ENCODE measurements at places on chromosomes 7 and 10.

GRCh38 chr10:69367469-69367868 is 49.2 kb downstream of the TACR2 start:
- no peak for DNase-seq

DNA sequence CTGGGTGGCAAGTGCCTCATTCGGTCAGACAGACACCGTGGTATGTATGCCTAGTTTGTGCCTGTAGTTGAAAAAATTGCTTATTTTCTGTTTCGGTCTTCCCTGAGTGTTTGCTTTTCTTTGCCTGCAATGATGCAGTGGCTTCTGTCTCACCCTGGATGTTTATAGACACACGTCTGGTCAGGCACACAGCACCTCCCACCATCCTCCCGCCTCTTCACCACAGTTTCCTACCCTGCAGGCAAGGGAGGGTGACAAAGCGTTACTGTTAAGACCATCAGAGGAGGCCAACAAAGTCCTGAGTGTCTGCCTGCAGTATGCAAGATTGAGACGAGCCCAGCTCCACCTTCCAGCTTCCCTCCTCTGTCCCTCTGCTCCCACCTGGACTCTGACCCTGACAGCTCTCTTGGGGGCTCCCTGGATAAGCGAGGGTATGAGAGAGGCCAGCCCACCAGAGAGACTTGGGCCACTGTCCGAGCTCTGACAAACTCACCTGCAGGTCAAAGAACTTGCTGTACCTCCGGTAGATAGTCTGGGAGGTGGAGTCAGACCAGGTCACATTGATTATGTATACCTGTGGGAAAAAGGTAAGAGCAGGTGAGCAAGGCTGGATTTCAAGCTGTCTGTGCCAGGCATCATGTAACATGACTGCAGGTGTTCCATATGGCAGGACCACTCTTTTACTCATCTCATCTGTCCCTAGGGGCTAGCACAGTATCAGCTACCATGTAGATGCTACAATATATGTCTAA is 54.4 kb downstream of the SH3PXD2A start:
- DNase-seq, result no peak

- DNase-seq, result no peak
Observed at GRCh38 chr7:87581723-87582122, 19.0 kb downstream of the ABCB1 start.

DNA sequence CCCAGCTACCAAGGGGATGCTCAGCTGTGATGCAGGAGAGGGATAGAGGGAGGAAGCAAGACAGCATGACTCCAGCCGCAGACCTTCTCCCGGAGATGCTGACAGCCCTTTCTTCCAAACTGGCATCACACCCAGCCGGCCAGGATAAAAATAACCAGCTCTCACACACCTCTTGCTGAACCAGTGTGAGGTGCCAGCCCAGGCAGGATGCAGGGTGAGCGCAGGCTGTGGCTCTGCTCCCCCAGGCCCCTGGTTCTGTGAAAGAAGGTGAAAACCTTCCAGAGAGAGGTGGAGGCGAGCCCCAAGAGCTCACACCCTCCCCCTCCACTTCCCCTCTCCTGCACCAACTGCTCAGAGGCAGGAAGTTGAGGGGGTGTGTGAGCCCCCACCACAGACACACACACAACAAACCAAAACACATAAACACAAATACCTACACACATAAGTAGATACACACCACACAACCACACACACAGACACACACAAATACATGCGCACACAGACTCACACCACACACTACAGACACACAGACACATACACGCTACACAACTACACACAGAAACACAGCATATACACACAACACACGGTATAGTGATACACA is 4.0 kb downstream of the GPR15LG start:
- DNase-seq, result no peak

GRCh38 chr10:49273626-49274025 is 25.3 kb upstream of the C10orf71 start:
- DNase-seq, result no peak

GRCh38 chr7:14196555-14196954 is 207.1 kb upstream of the ETV1 start:
- no peak for DNase-seq

GRCh38 chr7:28858206-28858605 is 99.9 kb downstream of the TRIL start:
- DNase-seq, result no peak

GRCh38 chr7:962401-963081 is 8.1 kb upstream of the ADAP1 start:
- no peak for DNase-seq

- no peak for DNase-seq
Observed at GRCh38 chr10:15333909-15334649, 37.0 kb downstream of the FAM171A1 start.

GRCh38 chr7:47513741-47514241 is 68.1 kb downstream of the TNS3 start:
- no peak for DNase-seq

- no peak for DNase-seq
Observed at GRCh38 chr7:128910569-128910945, at the start of gene KCP. TSS of gene KCP (minus strand) at chr7:128910709. CDS start at chr7:128910676, 33 bp downstream.

GRCh38 chr10:76411729-76412435 is 980.5 kb downstream of the LRMDA start:
- no peak for DNase-seq

DNA sequence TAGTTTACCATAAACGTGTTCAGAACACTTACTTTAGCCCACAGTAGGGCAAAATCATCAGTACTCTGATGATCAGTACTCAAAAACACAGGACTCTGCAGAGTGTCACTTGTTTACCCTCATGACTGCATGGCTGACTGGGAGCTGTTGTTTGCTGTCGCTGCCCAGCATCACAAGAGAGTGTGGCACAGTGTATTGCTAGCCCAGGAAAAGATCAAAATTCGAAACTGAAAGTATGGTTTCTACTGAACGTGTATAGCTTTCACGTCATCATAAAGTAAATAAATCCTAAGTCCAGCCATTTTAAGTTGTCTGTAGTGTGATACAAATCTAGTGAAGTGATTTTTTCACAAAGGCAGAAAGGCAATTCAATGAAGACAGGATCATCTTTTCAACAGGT is 184.6 kb downstream of the RAMP3 start:
- DNase-seq, result no peak

GRCh38 chr10:125006921-125007426 is 65.1 kb downstream of the ZRANB1 start:
- DNase-seq, result peak; percentile 42

DNA sequence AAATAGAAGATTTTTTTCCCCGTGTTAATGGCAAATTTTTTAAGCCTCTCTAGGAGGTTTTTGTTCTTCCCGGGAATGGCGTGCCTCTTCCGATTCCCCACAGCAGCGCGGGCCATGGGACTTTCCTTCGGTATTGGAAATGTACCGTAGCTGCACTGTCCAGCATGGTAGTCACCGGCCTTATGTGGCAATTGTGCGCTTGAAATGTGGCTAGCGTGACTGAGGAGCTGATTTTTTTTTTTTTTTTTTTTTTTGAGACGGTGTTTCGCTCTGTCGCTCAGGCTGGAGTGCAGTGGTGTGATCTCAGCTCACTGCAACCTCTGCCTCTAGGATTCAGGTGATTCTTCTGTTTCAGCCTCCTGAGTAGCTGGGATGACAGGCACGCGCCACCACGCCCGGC is 938 bp upstream of the TCTN3 start:
- DNase-seq, result no peak

GRCh38 chr10:76175533-76176165 is 744.2 kb downstream of the LRMDA start:
- no peak for DNase-seq

GRCh38 chr7:33904681-33905388 is 504 bp upstream of the BMPER start:
- no peak for DNase-seq

GRCh38 chr10:24153537-24153936 is 55.4 kb upstream of the KIAA1217 start:
- DNase-seq, result no peak

DNA sequence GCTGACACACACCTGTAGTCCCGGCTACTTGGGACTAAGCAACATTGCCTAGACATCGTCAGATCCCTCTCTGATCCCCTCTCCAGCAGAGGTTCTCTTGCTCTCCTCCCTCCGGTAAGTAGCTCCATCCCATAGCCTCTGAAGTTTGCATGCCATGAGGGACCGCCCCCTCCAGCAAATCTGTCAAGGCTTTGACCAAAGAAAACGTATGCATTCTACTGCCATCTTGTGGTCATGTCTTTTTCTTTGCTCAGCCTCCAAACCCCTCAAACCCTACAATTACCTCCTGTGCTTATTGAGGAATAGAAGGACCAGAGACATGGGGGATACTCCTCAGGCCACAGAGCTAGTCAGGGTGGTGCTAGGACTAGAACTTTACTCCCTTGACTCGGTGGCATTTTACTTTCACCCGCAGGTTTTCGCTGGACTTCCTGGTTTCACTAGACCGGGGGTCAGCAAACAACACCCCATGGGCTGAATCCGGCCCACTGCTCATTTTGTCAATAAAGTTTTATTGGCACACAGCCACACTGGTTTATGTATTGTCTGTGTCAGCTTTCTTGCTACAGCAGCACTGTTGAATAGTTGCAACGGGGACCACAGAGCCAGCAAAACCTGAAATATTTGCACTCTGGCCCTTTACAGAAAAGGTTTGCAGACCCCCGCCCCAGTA is 202.6 kb upstream of the FOXK1 start:
- DNase-seq, result no peak

DNA sequence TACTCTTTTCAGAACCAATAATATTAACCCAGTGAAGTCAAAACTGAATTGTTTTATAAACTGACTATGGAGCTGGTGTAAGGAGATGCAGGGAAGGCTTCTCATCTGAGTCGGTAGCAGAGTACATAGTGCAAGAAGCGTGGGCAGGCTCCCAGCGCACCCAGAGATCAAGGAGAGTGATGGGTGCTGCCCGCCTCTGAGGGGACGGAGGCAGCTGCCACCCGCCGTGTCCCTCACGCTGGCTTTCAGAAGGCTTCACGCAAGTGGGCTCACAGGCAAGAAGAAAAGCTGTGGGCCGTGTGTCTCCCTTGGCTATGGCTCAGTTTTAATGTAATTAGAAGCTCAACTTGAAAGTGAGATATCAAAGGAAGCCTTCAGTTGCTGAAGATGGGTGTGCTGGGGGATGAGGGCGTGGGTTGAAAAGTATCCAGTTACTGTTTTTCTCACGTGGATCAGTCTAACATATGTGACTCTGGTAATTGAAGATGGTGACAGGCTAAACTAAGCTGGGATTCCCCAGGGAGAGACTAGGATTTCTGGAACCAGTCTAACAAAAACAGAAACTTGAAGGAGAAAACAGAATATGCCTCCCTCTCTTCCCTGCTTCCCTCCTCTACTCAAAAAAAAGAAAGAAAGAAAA is 159.9 kb downstream of the MGMT start:
- DNase-seq, result no peak

DNA sequence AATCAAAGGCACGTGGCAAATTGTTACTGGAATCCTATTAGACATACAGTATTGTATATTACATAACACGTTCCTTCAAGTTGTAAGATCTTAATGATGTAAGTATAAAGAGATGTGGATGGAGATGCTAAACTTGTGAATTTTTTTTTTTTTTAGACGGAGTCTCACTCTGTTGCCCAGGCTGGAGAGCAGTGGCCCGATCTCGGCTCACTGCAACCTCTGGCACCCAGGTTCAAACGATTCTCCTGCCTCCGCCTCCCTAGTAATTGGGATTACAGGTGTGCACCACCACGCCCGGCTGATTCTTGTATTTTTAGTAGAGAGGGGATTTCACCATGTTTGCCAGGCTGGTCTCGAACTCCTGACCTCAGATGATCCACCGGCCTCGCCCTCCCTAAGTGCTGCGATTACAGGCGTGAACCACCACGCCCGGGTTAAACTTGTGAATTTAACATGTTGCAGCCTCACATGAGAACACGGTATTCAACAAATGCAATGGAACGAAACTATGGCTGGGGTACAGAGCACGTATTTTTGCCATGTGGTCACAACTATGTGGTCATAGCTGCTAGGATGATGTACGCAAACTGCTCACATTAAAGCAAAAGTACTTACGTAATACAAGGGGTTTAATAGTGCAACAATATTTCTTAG is 818 bp upstream of the SUPV3L1 start:
- peak; percentile 28 for DNase-seq

- DNase-seq, result no peak
Observed at GRCh38 chr10:53003094-53003493, 230.5 kb upstream of the MBL2 start.

DNA sequence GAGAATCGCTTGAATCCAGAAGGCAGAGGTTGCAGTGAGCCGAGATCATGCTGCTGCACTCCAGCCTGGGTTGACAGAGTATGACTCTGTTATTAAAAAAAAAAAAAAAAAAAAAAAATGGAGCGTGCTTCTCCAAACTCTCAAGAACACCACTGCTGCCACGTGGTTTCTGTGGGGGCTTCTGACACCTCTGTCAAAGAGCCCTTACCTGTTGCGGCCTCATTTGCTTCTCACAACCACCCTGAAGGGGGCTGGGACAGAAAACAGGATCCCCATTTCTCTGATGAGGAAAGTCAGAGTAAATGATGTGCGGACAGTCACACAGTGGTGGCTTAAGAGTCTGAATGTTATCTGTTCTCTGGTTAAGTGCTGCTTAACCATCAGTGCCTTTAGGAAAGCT is 95.3 kb downstream of the RNF216 start:
- DNase-seq, result no peak

GRCh38 chr7:83476511-83477050 is 172.4 kb downstream of the SEMA3E start:
- no peak for DNase-seq

GRCh38 chr10:51620131-51620530 is 79.3 kb downstream of the CSTF2T start:
- DNase-seq, result no peak

- no peak for DNase-seq
Observed at GRCh38 chr7:4080954-4081353, 601.1 kb upstream of the FOXK1 start.

DNA sequence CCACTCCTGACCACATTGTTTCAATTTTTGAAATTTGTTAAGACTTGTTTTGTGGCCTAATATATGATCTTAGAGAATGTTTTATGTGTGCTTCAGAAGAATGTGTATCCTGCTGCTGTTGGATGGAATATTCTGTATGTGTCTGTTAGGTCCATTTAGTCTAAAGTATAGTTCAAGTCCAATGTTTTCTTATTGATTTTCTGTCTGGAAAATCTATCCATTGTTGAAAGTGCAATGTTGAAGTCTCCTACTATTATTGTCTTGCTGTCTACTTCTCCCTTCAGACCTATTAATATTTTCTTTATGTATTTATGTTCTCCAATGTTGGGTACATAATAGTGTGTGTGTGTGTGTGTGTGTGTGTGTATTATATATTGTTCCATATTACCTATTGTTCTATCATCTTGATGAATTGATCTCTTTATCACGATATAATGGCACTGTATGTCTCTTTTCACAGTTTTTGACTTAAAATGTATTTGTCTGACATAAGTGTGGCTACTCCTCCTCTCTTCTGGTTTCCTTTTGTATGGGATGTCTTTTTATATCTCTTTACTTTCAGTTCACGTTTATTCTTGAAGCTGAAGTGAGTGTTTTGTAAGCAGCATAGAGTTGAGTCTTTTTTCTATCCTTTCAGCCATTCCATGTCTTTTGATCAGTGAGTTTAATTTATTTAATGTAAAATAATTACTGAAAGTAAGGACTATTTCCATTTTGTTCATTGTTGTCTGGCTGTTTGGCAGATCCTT is 61.3 kb downstream of the AKR1D1 start:
- DNase-seq, result no peak

Data from nucleus accumbens (tissue), 56 donors.